ENCODE measurements at places on chromosomes 13 and 19.

- DNase-seq: no peak
These were observed 256.9 kb downstream of the ZNF536 start for GRCh38 chr19:30629086-30629485.

DNA sequence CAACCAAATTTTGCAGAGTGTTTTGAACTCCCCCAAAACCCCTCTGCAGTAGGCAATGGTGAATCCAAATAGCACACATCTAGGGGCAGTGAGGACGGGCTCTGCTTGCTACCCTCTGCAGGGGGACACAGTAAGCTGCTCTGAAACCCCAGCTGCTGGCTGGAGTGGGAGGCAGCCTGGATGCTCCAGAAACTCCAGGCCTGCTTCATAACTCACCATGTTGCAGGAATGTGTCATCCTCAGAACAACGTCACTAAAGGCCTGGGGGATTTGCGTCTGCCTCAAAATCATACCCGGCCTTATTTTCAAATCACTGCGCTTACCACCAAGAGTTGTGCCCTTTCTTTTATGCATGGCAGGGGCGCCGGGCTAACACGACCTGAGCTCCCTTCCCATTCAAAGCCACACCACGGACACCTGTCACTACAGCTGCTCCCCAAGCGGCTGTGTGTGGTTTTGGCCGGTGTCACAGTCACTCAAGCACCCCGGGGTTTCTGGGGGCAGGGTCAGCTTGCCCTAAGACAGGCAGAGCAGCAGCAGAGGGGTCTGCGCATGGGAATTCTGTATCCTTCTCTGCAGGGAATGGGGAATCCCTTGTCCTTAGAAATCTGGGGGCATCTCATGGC is 93.9 kb downstream of the TSHZ3 start:
- DNase-seq: no peak

DNA sequence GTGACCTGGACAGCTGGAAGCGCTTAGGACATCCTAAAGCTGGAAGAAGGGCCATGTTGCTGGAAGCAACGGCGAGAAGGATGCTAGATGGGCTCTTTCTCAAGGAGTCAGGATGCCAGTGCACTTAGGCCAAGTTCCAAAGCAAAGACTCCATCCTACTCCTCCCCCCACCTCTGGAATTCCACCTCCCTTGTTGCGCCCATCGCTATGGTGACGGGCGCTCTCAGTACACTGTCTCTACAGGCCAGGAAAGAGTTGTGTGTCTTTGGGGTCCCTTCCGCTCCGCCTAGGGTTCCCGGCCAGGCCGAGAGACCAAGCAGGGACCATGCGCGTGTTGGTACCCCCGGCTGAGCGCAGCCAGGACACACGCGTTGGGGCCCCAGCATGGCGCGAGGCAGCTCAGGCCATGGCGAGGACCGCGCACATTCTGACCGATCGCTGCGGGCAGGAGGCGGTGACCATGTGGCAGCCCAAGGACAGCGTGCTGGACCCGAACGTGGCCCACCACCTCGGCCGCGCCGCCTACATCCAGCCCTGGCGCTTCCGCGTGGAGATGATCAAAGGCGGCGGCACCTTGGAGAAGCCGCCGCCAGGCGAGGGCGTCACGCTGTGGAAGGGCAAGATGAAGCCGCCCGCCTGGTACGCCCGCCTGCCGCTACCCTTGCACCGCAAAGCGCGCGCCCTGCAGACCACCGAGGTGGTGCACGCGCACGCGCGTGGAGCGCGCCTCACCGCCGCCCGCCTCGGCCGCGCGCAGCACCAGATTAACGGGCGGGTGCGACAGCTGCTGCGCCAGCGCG is 31.0 kb upstream of the SLC1A6 start:
- no peak for DNase-seq

DNA sequence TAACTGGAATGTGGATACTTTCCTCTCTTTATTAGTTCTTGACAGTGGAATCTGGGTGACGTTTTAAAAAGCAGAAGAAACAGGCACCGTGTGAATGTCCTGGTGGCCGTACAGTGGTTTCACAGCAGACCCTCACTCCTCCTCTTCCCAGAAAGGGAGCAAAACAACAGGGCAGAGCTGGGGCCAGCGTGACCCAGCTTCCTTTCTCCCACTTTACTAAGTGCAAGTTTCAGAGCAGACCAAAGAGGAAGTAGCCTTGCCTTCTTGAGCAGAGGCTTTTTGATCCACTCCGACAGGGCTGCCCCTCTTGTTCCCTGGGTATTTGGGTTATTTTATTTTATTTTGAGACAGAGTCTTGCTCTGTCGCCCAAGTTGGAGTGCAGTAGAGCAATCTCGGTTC is 19.6 kb upstream of the C19orf33 start:
- no peak for DNase-seq

DNA sequence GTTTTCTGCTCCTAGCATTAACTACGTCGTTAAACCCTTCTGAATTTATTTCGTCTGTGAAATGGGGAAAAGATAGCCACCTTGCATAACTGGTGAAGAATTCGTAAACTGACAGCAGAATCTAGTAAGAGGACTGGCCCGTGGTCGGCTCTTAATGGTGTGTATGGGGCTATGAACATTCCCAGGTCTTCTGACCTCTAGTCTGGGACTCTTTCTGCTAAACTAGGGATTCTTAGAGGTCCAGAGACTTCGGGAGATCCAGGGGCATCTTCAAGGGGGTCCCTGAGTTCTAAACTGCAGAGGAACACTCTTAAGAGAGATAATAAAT is 231.1 kb upstream of the SERP2 start:
- no peak for DNase-seq

DNA sequence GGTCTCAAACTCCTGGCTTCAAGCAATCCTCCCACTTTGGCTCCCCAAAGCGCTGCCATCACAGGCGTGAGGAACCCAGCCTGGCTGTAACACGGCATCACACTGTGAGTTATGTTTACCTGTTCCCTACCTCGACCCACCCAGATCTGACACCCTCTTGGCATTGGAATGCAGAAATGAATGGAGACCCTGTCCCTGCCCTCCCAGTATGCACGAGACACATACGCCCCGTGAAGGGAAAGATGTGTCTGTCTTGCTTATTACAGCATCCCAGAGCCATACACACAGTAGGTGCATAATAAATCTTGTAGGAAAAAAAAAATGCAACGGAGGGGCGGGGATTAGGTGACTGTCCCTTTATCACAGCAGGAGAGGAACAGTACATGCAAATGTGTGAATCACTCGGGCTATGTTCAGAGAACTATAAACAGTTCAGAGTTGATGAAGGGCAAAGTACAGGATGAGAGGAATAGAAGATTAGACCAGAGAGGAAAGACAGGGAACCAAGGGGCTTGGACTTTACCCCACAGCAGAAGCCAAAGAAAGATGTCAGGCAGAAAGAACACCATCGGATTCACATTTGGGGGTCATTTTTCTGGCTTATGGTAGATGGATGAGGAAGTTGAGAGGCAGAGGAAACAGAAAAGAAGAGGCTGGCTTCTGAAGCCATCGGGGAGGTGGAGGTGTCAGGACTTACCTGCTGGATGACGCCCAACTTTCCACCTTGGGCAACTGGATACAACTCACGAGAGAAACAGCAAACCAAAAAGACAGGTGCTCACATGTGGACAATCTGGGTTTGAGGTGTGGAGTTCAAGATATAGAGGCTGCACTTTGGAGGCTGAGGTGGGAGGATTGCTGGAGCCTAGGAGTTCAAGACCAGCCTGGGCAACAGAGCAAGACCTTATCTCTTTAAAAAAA is 94.3 kb downstream of the INSR start:
- no peak for DNase-seq

GRCh38 chr13:55566334-55566733 is 1574.4 kb upstream of the PRR20A start:
- no peak for DNase-seq

- DNase-seq: no peak
These were observed 8.1 kb upstream of the ARL11 start for GRCh38 chr13:49620170-49620621.

GRCh38 chr19:18393836-18394235 is 3.6 kb downstream of the LRRC25 start:
- DNase-seq: no peak

DNA sequence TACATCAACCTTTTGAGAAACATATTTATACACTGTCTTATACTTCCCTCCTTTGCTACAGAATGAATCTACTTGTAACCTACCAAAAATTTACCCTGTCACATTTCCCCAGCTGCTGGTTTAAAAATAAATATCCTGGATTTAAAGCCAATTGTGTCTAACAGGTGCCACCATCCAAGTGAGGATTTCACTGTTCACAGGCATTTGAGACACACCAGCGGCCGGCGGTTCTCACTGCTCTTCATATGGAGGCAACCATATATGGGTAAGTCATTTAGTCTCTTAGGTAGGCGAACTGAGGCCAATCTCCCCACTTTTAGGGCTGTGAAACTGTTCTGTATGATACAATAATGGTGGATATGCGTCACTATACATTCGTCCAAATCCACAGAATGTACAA is 26.2 kb downstream of the SLC25A30 start:
- no peak for DNase-seq

DNA sequence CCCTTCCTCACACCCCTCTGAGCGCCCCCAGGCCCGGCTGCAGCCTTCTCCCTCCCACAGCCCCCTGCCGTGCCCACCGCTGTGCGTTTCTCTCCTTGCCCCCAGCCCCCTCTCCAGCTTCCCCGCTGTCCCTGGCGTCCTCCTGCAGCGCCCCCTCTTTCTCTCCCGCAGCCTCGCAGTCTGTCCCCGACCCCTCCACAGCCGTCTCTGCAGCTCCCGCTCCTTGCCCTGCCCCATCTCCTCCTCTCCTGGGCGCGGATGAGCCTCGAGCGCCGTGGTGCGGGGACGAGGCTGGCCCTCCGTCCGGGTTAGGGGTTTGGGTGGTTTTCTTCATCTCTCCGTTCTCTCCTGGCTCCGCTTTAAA is 1.1 kb downstream of the KMT5C start:
- DNase-seq: no peak

GRCh38 chr13:112106478-112107141 is 39.7 kb downstream of the SOX1 start:
- DNase-seq: no peak

DNA sequence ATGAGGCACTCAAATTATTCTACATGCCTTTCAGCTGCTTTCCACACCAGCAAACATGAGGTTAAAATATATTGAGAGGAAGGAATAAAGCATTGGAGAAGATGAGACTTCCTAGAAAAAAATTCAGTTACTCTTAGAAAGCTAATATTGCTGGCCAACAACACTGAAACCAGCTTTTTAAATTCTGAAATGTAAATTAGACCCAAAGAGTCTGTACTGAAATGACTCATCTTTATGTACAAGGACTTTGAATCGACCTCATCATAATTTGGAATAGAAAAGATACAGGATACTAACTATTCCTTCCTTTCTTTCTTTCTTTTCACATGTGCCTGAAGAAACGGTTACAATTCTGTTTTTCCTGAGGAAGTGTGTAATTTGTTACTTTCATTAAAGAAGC is 6.5 kb upstream of the HSPH1 start:
- DNase-seq: no peak

- DNase-seq: no peak
These were observed 988.0 kb downstream of the PCDH17 start for GRCh38 chr13:58619396-58620113.

GRCh38 chr13:23667750-23668149 is 97.5 kb downstream of the TNFRSF19 start:
- no peak for DNase-seq

GRCh38 chr13:49450105-49450819 is 6.2 kb downstream of the SETDB2 start:
- DNase-seq: no peak

DNA sequence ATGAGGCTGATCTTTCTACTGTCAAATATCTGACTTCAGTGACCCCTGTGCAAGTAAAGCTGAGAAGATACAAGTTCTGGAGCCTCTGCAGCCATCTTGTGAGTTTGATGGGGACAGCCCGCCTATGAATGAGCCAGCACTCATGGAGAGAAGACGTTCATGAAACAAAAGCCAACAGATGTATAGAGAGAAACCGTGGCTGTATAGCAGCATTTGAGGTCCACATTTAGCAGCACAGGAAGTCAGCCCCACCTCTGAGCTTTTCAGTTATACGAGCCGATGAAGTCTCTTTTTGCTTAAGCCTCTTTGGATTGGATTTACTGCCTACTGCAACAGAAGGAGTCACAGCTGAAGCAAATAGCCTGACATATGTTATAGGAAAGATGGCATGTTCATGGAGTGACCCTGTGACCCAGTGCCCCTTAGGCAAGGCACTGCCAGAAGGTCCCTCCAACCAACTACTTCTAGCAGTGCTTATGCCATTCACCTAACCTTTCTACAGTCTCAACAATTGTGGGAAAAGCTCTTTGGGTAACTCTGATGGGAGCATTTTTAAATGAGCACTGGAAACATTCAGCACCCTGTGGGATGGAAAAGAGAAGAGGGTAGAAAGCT is 3.5 kb upstream of the DLEU7 start:
- no peak for DNase-seq

GRCh38 chr13:25181597-25181996 is 9.5 kb upstream of the AMER2 start:
- DNase-seq: no peak

DNA sequence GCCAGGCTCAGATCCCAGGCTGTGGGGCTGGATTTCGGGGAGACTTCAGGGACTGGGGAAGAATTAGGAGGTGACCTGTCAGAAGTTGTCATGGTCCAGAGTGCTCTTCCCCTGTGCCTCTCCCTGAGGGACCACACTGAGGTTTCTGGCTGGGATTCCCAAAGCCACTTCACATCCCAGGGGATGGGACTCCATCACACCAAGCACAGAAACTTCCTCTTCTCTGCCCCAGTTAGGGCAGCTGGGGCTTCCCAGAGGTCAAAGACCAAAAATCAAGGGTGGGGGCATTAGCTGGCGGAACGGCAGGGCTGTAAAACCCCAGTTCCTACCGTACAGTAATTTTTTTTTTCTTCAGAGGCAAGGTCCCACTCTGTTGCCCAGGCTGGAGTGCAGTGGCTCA is 7.4 kb downstream of the FCER2 start:
- DNase-seq: no peak

DNA sequence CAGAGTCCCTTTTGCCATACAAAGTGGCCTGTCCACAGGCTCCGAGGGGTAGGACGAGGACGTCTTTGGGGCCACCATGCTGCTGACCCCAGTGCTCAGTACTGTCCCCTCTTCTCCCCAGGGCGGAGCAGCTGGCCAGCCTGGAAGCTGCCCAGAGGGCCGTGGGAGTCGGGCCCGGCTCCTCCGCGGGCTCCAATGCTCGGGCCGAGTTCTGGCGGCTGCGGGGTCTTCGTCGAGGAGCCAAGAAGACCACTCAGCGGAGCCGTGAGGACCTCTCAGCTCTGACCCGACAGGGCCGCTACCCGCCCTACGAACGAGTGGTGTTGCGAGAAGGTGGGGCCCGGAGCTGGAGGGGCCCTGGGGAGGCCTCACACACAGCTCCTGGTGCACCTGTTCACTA is 21.1 kb downstream of the APBA3 start:
- no peak for DNase-seq

- no peak for DNase-seq
These were observed 145.0 kb downstream of the ABCC4 start for GRCh38 chr13:95156208-95156607.

DNA sequence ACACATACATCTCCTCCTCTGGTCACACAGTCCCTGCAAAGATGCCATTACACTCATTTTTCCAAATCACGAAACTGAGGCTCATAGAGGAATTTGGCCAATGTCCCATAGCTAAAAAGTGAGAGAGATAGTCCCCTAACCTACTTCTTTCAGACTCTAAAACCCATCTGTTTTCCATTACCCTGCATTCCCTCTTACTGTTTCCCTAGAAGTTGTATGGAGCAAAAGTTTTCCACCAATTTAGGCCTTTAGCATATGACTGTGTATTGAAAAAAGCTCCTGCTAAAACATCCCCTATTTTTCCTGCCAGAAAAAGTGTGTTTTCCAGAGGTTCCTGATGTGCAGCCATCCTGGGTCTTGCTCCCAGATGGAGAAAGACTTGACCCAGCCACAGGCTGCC is 16.3 kb downstream of the SERP2 start:
- DNase-seq: no peak
